SK-N-SH (cell line): ENCODE measurements at places on chromosomes 3 and 15. TPM values are rescaled to one million over a fixed set of nuclear protein-coding genes. Genes with fewer than 3 reads are reported as not detected.

- H3K4me3 ChIP-seq = no peak overlapping the region
- H3K36me3 ChIP-seq = no peaks in the 10 kb centered on the region
- no peaks in the 10 kb centered on the region for H3K27me3 ChIP-seq
- H3K27ac ChIP-seq = no peak overlapping the region
- no peaks in the 10 kb centered on the region for H3K4me1 ChIP-seq
- DNase-seq = no peak
Observed at GRCh38 chr15:53454843-53455721, 304.4 kb downstream of the WDR72 start.

DNA sequence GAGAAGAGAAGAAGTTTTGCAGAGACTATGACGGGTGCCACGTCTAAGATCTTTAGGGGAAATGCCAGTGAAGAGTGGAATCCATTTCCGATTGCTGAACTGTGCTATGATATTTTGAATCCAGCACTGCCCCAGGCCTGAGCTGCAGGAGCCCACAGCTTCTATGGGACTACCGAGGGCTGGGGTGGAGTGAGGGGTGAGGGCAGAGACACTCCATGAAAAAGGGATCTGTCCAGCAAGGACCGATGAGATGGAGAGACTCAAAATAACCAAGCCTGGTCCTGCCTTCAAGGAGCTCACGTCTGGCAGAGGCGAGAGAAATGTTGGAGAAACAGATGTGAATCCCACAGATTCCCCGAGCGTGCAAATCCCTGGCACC, 79.8 kb upstream of the MEF2A start:
- H3K27me3 ChIP-seq = no peaks in the 10 kb centered on the region
- DNase-seq = no peak
- H3K36me3 ChIP-seq = no peaks in the 10 kb centered on the region
- no peak overlapping the region for H3K27ac ChIP-seq
- H3K4me1 ChIP-seq = peaks cover 7% of the 10 kb centered on the region; the same call in 1 of the 2 replicates

GRCh38 chr3:123620343-123620742, 35.5 kb upstream of the HACD2 start:
- DNase-seq = no peak
- H3K27ac ChIP-seq = no peak overlapping the region; the same call in 1 of the 2 replicates
- H3K4me1 ChIP-seq = peaks cover 8% of the 10 kb centered on the region; the same call in 1 of the 2 replicates
- H3K4me3 ChIP-seq = no peak overlapping the region

DNA sequence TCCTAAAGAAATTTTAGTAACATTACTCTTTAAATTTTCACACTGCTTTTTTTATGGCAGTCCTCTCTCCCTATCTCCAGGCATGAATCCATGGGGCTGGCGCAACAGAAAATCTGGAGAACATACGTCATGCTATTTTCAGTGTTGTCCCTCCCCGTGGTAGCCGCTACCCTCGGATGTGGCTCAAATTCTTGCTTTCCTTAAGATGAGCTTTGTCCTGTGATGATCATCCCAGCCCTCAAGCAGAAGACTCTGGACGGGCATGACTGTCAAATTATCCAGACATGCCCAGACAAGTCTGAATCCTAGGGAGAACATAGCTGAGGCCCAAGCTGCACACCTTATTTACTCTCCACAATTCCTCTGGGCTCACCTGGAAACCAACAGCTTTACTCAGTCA, 49.1 kb downstream of the FMN1 start:
- no peaks in the 10 kb centered on the region for H3K4me1 ChIP-seq
- H3K4me3 ChIP-seq = no peak overlapping the region
- peak overlapping the region; percentile 19 for H3K27ac ChIP-seq
- DNase-seq = no peak
- no peaks in the 10 kb centered on the region for H3K27me3 ChIP-seq

DNA sequence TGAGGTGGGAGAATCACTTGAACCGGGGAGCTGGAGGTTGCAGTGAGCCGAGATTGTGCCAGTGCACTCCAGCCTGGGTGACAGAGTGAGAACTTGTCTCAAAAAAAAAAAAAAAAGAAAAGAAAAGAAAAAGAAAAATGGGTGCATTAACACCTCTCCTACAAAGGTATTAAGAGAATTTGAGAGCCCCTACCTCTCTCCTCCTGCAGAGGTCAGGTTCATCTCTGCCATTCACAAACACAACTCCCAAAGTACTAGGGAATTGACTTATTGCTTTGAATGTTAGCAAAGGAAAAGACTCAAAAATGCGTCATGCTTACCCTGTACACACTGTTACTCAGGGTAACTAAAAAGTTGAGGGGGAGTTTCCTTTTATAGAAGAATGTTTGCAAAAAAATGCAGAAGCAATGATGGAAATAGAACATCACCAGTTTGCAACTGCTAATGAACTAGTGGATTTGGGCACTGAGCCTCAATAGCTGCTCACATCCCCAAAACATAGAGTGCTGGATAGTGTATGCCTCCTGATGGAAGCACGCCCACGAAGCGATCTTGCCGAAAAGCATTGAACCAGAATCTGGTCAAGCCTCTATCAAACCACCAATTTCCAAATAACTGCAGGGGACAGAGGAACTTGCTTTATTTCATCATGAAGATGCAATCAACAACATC, 15.5 kb upstream of the LYZL4 start:
- no peak overlapping the region for H3K4me3 ChIP-seq
- no peaks in the 10 kb centered on the region for H3K27me3 ChIP-seq
- no peak for DNase-seq
- no peak overlapping the region for H3K27ac ChIP-seq

Gene SMCO1
- polyA plus RNA-seq = not detected in 2 replicates

Gene UCN2
- polyA plus RNA-seq = 0.50 and 0.69 TPM in 2 replicates
